AG09309 (cell line): ENCODE measurements at places on chromosomes 4 and X.

GRCh38 chrX:121103381-121103780, 56.0 kb downstream of the GLUD2 start:
- no peak for DNase-seq

DNA sequence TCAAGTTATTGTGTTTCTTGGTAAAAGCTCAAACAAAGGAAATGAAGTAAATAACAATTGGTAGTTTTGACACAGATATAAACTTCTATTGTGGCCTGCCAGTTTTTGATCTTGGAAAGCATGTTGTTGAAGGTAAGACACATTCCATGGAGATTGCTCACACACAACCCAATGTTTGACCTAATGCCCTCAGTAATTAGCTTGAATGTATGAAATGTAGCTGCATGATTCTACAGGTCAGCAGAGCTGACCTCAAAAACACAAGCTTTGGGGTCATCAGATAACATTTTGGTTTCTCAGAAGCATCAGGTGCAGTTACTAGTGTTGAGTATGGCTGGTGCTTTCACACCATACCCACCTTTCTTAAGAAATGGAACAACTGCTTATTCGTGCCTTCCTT, 16.5 kb downstream of the GPR173 start:
- DNase-seq: no peak

DNA sequence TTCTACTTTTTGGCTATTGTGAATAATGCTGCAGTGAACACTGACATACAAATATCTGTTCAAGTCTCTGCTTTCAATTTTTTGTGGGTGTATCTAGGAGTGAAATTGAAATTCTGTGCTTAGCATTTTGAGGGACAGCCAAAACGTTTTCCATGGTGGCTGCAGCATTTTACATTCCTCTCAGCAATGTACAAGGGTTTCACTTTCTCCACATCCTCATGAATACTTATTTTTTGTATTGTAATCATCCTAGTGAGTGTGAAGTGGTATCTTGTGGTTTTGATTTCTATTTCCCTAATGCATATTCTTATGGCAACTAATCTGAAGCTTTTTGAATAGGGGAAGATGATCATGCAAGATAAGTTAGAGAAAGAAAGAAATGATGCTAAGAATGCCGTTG, 40.3 kb downstream of the HSPA4L start:
- DNase-seq: no peak

DNA sequence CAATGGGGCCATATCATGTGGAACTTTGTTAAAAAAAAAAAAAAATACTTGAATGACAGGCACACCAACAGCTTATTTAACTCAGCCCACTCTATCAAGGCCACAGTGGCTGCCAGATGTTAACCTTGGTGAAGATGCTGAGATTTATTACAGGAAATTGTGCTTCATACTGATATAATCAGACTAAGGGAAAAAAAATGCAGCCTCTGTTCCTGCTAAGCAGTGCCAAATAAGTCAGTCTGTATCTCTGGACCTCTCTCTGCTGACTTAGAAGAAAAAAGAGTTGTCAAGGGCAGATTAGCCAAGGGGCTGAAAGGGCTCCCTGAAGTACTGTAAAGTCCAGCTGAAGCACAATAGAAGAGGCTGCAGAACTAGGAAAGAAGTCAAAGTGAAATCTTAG, 677.7 kb upstream of the HTR2C start:
- DNase-seq: no peak

DNA sequence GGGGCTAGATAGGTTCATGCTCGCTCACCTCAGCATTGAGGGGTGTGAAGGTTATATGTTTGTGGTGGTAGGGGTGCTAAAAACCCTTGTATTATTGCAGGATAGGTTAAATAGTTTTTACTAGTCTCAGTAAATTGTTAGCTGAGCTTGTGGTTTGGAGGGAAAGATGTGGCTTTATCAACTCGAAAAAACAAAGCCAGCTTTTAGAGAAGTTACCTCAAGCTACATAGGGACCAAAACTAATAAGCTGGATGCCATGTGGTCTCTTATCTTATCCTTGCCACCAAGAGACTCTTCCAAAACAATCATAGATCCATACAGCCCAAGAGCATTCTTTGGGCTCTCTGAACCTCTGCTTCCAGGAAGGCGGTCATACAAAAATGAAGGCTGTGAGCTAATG, 29.2 kb downstream of the MSN start:
- DNase-seq: no peak

DNA sequence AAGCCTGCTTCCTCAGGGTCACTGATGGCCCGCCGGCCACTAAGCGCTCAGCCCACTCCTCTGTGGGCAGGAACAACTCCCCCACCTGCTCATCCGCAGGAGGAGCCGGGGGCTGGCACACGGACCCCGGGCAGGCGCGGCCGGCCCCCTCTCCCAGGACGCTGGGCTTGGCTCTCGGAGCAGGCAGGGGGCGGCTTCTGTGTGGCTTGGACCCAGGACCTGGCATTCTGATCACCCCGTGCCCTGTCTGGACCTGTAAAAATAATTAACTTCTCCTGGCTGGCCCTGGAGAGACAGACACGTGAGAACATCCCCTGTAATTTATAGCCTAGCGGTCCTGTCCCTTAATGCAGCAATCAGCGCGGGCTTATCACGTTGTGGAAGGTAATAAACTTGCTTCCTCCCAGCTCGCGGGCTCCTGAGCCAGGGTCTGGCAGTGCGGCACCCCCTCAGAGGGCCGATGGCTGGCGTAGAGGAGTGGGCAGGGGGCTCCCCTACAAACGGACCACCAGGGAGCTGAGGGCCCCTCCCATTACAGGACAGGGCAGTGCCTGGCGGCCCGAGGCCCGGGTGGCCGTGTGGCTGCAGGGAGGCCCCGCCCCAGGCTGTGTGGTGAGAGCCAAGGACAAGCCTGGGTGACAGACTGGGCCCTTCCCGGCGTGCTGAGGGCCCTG, 84.5 kb upstream of the NKX1-1 start:
- DNase-seq: no peak

DNA sequence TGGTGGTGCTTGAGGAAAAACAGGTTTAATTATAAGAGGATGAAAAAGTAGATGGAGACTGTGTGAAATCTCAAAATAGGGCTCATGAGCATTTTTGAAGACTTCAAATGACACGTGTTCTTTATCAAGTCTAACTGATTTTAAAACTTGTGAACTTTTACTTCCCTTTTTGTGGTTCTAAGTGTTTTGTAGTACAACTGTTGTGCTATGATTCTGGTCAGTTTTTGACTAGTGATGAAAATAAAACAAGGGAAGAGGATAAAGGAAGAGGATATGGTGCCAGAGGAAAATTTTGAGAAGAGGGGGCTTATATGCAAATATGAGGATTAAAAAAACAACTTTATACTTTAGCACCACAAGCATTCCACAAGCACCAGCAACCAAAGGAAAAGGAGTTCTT, 644.0 kb downstream of the RPA4 start:
- DNase-seq: no peak

GRCh38 chr4:183483997-183484396, 20.9 kb upstream of the ING2 start:
- DNase-seq: no peak

- no peak for DNase-seq
Measured at GRCh38 chrX:10620121-10620699, at the start of gene MID1. TSS of gene MID1 (minus strand) at chrX:10620585. CDS start at chrX:10567547, 53,038 bp downstream.

- DNase-seq: no peak
Measured at GRCh38 chr4:7924163-7924562, 15.5 kb downstream of the AFAP1 start.

DNA sequence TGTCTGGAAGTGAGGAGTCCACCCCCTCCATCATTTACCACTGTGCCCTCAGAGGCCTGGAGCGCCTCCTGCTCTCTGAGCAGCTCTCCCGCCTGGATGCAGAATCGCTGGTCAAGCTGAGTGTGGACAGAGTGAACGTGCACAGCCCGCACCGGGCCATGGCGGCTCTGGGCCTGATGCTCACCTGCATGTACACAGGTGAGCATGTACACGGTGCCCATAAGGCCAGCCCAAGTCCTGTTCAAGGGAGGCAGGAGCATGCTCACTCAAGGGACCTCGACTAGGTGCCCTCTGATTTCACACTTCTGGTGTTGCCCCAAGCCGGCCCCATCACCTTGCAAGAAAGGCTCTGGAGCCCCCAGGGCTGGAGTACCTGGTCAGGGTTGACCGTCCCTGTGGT, 13.4 kb upstream of the MSANTD1 start:
- DNase-seq: no peak

- no peak for DNase-seq
Measured at GRCh38 chr4:65724973-65725372, 54.7 kb upstream of the EPHA5 start.

- no peak for DNase-seq
Measured at GRCh38 chr4:141435446-141436225, 200.7 kb upstream of the IL15 start.

GRCh38 chr4:41134581-41134980, 79.8 kb downstream of the APBB2 start:
- no peak for DNase-seq

DNA sequence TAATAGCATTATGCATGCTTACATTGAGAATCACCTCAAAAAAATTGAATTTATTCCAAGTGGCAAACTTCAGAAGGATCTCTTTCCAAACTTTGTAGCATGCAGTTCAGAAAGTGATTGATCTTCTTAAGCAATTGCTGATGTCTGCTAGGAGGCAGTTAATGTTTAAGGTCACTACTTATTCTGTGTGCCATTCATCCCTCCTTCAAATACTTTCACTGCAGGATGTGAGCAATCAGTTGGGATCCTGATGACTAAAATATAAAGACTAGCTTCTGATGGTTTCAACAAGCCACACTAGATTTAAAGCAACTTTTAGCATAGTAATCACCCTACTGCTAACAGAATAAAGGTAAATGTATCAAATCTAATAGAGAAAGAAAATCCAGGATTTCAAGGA, 414.1 kb downstream of the ADGRL3 start:
- DNase-seq: no peak

- no peak for DNase-seq
Measured at GRCh38 chr4:148445071-148445859, 3.1 kb upstream of the NR3C2 start.

- DNase-seq: no peak
Measured at GRCh38 chr4:173253561-173253960, 80.6 kb downstream of the HMGB2 start.

GRCh38 chrX:49232525-49232924, 615 bp downstream of the CACNA1F start:
- DNase-seq: no peak

DNA sequence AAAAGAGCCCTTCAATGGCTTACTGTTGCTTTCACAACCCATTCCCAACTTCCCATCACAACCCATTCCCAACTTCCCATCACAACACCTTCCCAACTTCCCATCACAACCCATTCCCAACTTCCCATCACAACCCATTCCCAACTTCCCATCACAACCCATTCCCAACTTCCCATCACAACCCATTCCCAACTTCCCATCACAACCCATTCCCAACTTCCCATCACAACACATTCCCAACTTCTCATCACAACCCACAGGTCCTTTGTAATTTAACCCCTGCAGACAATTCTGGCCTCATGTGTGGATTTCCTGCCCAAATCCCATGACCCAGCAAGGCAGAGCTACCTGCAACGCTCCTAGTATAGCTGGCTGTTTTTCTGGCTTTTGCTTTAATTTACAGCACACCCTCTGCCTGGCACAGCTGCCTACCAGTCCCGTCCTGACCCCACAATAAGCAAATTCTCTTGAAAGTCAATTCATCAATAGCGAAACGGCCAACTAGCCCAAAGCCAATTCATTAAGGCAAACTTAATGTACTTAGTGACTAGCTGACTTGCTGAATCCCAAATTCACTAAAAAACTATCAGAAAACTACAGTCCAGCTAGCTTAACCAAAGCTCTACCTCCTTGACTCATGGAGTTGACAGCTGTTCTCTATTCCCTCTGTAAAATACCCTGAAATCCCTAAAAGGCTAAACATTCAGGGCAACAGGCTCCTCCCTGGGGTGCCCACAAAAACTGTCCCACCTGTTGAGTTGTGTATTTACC, 75.6 kb downstream of the AFAP1 start:
- DNase-seq: no peak

GRCh38 chr4:165204462-165204830, 2.9 kb upstream of the KLHL2 start:
- DNase-seq: no peak
